ENCODE measurements at places on chromosomes 12 and 14. TPM values are rescaled to one million over a fixed set of nuclear protein-coding genes. Genes with fewer than 3 reads are reported as not detected.

DNA sequence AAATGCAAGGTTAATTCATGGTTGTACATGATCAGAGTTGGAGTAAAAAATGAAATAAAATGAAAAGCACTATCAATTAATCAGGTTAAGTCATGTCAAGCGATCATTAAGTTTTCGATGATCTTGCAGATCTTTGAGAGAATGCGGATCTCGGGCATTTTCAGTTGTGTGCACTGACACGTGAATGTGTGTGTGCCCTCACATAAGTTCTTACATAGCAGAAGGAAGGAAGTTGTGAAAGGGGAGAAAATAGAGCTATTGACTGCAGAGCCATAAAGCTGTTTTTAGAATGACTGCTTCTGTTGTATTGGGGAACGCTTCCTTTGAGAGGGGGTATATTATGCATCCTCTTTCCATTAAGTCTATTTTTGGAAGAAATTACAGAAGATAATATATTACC is 101.3 kb downstream of the HMGA2 start:
- no peak for DNase-seq

- DNase-seq: no peak
Observed at GRCh38 chr14:51482102-51482501, 169.6 kb upstream of the FRMD6 start.

DNA sequence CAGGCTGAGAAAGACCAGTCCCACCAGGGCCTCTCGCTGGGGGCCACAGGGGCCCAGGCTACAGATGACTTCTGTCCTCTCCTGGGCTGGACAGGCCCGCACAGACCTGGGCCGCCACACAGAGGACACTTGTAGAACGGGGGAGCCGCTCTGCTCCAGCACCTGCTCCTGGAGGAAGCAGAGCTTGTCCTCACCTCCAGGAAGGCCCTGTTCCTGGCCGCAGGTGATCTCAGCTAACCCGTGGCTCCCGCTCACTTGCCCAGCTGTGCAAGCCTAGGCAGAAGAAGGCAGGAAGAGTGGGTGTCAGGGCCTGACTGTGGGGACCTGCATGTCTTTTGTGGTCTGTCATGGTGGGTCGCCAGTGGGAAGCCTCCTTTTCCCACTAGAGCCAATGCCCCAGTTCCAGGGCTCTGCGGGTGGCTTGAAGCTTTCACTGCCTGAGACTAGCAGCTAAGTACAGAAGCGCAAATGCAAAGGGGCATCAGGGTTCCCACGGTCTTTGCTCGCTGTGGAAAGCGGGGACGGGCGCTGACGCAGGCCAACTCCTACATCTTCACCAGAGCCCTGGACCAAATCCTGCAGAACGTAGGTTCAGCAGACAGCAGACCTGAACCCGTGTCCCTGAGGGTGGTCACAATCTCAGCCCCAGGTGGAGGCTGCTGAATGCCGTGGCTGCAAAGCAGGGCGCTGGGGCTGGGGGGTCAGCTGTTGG is 8.8 kb upstream of the CEP170B start:
- no peak for DNase-seq

DNA sequence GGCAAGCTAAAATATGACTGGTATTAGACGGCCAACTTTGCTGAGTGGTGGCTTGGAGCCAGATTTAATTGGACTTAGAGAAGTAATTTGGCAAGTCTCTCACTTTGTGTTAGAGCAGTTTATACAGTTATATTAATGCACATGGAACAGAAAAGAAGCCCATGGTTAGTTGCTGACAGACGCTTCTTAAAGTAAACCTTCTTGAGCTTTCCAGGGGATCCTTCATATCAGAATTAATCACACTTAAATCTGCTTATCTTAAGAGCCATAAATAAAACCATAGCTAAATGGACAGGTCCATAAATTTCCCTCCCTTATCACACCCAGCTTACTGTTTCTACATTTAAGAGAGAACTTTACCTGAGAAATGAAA is 9.6 kb downstream of the GSG1 start:
- DNase-seq: peak; percentile 37

GRCh38 chr14:102209224-102209966 is 69.7 kb downstream of the WDR20 start:
- DNase-seq: peak; percentile 89

- DNase-seq: no peak
Observed at GRCh38 chr12:11960646-11961045, 110.1 kb upstream of the BCL2L14 start.

GRCh38 chr12:43069768-43070221 is 480.2 kb upstream of the PRICKLE1 start:
- DNase-seq: no peak

DNA sequence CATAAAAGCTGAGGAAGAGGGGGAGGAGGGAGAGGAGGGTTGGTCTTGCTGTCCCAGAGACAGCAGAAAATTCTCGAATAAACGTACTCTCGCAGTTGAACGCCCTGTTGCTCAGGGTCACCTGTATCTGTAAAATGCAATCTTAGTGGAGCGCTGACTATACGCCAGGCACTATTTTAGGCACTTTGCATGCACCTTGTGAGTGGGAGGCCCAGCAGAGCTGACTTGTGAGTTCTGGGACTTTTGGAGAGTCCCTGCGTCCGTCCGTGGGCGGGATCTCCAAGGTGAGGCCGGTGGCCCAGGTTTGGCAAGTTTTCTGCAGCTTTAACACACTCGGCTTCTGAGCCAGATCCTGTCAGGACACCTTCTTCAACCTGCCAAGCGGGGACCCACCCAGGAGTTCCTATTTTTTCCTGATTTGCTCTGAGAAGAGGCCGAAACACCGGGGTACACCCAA is 32.5 kb upstream of the PLEKHG6 start:
- no peak for DNase-seq

GRCh38 chr12:96007729-96008128 is 11.6 kb upstream of the HAL start:
- no peak for DNase-seq

- no peak for DNase-seq
Observed at GRCh38 chr14:96470331-96470730, 31.9 kb upstream of the PAPOLA start.

- no peak for DNase-seq
Observed at GRCh38 chr12:59151243-59151642, 230.9 kb upstream of the LRIG3 start.

DNA sequence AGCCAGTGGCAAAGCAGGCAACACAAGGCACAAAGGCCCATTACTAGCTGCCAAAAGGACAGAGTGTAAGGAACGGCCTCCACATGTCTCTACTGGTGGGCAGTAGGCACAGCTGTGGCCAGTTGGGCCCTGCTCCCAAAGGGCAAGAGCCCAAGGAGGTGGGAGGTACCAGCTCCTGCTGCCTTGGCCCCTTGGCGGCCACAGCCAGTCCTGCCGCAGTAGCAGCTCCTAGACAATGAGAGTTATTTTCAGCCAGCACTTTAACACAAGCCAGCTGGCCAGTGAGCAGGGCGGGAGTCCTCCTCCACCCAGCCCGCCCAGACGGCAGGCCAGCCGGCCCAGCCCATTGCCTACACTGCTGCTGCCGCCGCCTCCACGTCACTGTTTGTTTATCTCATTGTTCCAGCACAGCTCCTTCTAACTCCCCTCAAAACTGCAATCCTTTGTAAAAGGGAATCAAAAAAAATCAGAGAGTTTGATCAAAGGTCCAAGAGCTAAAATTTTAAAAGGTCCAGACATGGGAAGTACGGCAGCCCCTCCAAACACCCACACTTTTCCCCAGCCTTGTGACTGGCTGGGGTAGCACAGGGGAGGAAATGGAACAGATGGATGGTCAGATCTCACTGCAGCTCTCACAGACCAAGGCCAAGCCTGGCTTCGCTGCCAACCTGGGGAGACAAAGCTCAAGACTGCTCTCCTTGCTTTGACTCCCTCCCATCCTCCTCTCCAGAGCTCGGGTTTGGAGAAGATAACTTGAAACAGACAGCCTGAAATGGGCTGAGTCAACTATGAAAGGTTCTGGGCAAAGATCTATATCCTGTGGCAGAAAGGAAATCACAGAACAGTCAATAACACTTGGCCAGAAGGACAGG is 33.5 kb downstream of the FMNL3 start:
- peak; percentile 94 for DNase-seq

DNA sequence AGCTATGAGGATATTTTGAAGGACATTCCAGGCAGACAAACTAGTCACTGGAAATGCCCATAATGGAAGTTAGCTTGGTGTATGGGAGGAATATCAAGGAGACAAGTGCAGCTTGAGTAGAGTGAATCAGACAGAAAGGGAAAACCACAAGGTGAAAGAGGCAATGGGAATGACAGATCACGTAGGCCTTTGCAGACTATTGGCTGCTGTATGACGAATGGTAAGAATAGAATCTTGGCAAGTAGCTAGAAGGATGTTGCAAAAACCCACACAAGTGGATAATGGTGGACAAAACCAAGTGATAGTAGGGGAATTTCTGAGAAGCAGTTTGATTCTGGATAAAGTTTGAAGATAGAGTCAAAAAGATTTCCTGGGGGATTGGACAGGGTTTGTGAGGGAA is 196.9 kb upstream of the NOVA1 start:
- no peak for DNase-seq

DNA sequence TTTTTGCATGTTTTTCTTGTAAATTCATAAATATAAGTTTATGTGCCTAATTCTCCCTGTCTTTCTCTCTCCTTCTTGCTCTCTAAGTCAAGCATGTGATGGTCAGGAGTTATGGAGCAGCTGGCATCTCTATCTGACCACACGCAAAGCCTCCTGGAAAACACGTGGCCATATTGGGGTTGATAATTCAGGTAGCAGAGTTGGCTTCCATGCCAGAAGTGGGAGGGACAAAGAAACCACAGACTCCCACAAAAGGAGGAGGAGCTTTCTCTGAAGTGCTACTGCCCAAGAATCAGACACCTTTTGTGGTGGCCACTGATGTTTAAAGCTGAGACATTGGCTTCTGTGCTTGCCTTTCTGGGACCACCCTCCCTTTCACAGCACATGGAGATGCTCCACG is 517.6 kb upstream of the TMEM132C start:
- no peak for DNase-seq

DNA sequence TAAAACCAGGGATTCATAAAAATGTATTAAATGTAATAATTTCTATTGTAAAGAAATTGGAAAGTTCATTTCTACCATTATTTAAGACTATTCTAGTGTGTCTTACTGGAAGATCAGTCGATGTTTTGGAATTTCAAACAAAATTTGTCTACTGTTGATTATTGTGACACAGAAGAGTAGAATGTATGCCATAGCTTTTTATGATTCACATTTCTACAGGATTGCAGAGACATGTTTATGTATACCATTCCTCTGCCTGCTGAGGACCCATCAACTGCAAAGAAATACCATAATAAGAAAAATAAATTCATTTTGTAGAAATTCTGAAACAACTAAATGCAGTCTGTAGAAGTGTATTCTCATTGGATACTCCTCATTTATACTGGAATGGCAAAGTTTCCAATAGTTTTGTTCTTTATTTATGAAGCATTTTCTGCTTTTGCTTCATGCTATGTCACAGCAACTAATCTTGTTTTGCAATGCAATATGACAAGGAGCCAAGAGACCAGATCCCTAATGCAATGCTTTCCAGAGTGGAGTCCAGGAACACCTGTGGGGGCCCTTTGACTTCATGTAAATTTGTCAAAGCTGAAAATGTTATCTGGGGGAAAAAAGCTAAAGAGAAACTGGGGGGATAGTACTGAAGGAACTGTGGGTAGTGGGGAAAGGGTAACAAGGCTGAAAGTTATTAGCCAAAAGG is 172.9 kb upstream of the LRIG3 start:
- no peak for DNase-seq

GRCh38 chr14:58460772-58461171 is 33.3 kb downstream of the KIAA0586 start:
- DNase-seq: no peak

DNA sequence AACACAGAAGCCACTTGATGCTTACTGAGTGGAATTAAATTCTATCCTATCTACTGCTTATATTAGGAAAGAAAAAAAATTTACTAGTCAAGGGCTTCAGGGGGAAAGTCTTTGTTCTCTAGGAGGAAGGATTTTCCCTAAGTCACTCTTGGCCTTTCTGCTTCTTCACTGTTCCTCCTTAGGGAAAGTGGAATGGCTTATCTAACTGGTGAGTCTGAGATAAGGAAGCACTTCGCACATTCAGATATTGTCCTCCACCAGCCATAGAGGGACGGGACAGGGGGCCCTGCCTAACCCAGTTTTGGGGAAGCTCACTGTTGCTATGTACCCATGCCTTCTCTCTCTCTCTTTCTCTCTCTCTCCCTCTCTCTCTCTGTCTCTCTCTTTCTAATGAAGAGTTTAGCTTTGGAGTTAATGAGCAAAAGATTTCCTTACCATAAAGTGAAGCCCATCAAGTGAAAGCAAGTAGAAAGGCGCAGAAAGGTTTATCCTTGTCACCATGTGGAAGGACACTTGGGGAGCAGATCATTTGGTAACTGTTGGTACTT is 450.6 kb downstream of the ZFP36L1 start:
- DNase-seq: no peak

- peak; percentile 53 for DNase-seq
Observed at GRCh38 chr14:101192661-101193000, 289.1 kb upstream of the RTL1 start.

DNA sequence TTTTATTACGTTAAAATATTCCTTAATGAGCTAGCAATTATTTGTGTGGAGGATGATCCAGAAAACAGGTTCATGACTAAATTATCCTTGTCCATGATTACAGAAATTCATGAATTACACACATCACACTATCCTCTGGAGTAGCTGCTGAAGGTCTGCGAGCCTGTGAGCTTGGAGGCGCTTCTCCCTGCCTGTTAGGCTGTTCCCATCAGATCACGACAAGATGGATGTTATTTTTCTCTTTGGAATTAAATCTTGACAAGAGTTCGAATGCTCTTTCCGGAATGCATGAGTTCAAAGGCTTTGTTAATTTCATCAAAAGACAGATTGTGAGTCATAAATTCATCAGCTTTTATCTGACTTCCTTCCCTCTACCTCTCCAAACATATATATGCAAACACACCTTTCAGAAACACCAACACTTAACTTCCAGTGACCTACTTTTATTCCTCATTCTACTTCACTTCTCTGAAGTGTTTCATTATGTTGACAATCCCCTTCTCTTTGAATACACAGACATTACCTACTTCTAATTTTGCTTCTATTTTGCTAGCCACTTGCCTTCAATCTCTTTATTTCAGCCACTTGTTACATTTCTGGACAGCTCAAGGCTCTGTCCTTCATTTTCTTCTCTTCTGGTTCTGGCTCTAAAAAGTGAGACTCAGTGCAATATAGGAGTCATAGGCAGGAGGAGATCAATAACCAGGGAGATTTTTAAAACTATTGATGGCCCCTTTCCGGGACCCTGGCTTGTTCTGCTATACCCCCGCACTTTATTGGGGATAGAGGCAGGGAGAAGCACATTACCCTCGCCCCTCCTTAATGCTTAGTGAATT is 274.6 kb downstream of the BTG1 start:
- no peak for DNase-seq

The ADAM21 gene
- 0.28 TPM for polyA plus RNA-seq

The OAS1 gene
- polyA plus RNA-seq: 27.2 TPM

The CDC42BPB gene
- 22.5 TPM for polyA plus RNA-seq

The PPM1A gene
- polyA plus RNA-seq: 42.3 TPM

The SCNN1A gene
- 225 TPM for polyA plus RNA-seq

The TESPA1 gene
- polyA plus RNA-seq: not detected

The KLRB1 gene
- 0.73 TPM for polyA plus RNA-seq

The TRAFD1 gene
- 16.4 TPM for polyA plus RNA-seq

The SLC25A47 gene
- 1.0 TPM for polyA plus RNA-seq

All from kidney (tissue), 22 donors.